ENCODE measurements at places on chromosomes 7 and 10.

- DNase-seq = no peak
Observed at GRCh38 chr10:74958316-74958715, 131.9 kb downstream of the KAT6B start.

DNA sequence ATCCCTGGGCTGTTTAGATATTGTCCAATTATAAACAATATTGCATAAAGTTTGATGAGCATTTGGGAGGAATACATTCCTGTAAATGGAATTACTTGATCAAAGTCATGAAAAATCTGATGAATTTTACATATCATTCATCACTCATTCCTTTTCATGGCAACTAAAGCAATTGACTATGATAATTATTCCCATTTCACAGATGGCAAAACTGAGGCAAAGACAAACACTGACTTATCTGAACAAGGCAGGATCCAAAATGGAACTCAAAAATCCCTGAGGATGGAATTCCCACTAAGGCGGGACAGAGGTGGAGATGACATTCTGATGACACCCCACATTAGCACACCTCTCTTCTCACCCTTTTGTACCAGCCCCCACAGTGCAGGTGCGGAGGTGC lies 17.1 kb downstream of the SLIT1 start:
- DNase-seq = no peak

DNA sequence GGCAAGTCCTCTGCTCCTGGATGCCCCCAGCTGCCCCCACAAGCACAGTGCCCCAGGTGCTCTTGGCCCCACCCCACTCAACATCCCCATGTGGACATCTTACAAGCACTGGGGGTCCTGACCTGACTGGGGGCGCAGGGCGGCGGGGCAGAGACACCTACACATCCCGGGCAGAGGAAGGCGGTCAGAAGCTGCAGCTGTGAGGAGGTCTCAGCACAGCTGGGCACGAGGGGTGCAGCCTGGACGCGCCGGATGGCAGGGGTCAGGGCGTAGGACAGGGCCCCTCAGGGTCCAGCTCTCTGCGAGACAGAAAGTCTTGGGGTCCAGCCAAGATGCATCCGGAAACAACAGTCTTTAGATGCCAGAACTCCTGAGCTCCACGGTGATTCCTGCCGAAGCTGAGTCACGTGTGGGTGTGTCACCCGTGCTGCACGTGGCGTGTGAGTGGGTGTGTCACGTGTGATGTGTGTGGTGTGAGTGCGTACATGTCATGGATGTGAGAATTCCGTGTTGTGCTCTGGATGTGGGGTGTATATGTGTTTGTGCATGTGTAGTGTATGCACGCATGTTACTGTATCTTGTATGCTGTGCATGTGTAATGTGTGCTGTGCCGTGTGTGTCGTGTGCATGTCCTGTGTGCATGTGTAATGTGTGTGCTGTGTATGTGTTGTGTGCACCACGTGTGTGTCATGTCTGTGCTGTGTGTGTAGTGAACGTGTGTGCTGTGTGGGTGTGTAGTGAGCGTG lies 5.1 kb downstream of the VENTX start:
- no peak for DNase-seq

DNA sequence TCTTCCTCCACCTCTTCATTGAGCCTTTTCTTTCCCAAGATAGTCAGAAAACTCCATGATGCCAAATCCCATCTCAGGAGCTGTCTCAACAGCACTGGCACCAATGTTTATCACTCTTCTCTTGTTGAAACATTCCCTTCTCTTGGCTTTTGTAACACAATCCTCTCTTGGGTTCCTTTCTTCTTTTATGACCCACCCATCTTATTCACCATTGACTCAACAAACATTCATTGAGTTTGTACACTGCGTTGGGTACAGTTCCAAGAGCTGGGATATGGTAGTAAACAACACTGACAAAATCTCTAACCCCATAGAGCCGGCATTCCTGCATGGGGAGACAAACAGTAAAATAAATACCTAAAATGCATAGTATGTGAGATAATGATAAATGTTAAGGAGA lies 577.5 kb downstream of the INHBA start:
- no peak for DNase-seq

GRCh38 chr7:70505468-70505867 lies 626.5 kb upstream of the GALNT17 start:
- DNase-seq = no peak

DNA sequence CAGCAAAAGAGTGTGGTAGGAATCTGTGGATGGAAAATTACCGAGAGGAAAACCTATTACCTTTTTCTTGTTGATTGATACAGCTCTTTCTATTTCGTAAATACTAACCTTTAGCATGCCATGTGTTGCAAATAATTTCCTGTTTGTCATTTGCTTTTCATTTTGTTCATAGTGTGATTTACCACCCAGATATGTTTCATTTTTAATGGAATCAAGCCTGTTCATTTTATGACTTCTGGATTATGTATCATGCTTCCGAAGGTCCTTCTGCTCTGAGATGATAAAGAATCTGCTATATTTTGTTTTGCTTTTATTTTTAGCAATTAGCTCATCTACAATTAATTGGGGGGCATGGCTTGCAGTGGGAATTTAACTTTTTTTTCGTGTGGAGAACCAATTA lies 46.5 kb downstream of the INPP5F start:
- DNase-seq = no peak

Data from stimulated activated CD4-positive, alpha-beta T cell treated with anti-CD3 and anti-CD28 coated beads, Interleukin-15, amount 100 ng/mL, for 1 hour (primary cell).